ENCODE measurements at places on chromosomes 5 and 9.

- DNase-seq = peak; percentile 41
Observed at GRCh38 chr9:78273761-78274160, 23.2 kb upstream of the PSAT1 start.

GRCh38 chr9:14451949-14452348 is 138.0 kb upstream of the NFIB start:
- no peak for DNase-seq

DNA sequence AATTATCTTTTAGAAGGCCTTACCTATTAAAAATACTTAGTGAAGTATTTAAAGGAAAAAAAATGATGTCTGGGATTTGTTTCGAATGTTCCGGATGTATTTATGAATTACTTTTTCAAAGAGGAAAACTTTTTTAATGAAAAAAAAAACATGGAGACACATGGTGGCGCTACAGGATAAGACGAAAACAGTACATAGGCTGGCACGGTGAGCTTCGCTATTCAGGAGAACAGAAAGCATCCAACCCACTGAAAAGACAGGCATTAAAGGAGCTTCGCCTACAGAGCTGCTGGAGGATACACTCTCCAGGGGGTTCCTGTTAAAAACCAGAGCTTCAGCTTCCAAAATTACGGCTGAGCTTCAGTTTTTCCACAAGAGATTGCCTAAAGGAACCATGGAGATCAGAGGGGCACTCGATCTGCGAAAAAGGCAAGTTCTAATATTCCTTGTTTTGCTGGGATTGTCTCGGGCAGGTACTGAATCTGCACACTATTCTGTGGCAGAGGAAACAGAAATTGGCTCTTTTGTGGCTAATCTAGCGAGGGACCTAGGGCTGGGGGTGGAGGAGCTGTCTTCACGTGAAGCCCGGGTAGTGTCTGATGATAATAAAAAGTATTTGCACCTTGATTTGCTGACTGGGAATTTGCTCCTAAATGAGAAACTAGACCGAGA is at the start of gene PCDHB14:
Gene PCDHB14 (plus strand): TSS at position 232 of the 672 bp plus-strand sequence. CDS start 163 bp downstream, at position 395.
- DNase-seq = peak; percentile 66

- peak; percentile 83 for DNase-seq
Observed at GRCh38 chr5:40798801-40799210, 632 bp upstream of the PRKAA1 start.

- DNase-seq = peak; percentile 14
Observed at GRCh38 chr9:111274737-111275136, 55.3 kb downstream of the OR2K2 start.

DNA sequence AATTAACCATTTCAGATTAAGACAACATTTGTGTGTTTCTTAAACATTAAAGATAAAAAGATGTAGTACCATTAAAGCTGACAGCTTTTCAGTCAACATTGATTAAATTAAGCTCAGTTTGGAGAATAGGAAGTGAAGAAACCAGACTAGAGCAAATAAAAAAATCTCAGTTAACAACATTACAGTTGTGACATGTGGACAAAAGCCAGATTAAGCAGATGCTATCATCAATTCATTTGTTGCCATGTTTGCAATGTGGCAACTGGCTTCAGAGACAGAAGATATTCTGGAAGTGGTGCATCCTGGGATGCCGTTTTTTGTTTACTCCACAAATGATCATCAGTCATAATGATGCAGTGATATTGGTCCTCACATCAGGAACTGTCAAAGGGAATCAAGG is 70.3 kb upstream of the CNTLN start:
- DNase-seq = no peak

DNA sequence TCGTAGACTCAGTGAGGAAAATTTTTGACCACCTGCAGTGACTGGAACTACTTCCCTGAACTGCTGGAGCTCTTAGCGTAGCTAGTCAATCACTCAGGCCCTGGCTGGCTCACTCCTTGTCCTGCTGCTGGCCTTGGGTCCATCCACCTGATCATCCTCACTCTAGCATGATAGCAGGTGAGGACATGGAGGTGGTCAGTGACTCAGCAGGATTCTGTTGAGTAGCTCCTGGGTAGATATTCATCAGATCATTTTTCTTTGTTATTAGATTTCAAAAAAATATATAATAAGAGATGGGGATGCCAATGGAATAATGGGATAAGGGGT is 25.0 kb upstream of the SEMA4D start:
- DNase-seq = no peak

All from ELR (cell line).